Fibroblast of gingiva (primary cell): ENCODE measurements at places on chromosomes 11 and 22.

- DNase-seq, result no peak
These were observed 49.6 kb downstream of the C22orf31 start for GRCh38 chr22:29012101-29012433.

GRCh38 chr11:1307163-1307870 is 2.1 kb downstream of the TOLLIP start:
- no peak for DNase-seq

GRCh38 chr11:86803136-86804045 is 3.0 kb downstream of the PRSS23 start:
- no peak for DNase-seq

DNA sequence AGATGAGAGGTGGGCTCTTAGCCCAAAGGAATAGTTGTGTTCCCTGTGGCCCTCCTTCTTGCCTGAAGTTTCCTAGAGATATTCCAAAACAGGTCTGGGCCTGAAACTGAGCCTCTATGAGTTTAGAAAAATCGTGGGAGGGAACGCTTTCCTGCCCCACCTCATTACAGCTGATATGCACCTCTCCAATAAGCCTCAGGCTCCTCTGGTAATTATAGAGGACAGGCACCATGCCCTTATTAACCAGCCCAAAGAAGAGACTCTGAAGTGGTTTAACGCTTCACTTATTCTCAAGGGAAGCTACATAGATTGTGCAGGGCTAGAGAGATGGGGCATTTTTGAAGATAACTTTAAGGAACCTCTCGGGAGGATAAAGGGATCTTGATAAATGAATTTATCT is 3.4 kb upstream of the MPZL2 start:
- no peak for DNase-seq
